ENCODE measurements at places on chromosomes 11 and 22.

DNA sequence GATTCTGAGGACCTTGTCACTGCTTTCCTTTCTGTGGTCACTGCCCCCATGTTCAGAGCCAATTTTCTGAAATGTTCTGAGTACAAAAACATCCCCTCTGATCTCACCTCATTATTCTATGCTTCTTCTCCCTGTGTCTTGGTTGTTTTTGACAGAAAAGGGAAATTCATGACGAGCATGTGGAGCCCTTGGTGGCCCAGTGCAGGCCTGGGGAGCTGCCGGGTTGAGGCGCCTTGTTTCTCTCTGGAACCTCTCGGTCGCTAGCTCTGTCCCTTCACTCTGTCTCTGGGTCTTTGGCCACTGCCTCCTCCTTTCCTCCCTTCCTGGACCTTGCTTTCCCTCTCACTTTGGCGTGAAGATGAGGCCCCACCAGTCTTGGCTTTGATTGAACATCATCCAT lies 63.0 kb upstream of the THY1 start:
- no peak overlapping the region for H3K27ac ChIP-seq
- no peak for DNase-seq
- H3K27me3 ChIP-seq, result no peaks in the 10 kb centered on the region

- H3K27ac ChIP-seq, result no peak overlapping the region
- H3K4me1 ChIP-seq, result peaks cover 2% of the 10 kb centered on the region
- DNase-seq, result no peak
- no peaks in the 10 kb centered on the region for H3K27me3 ChIP-seq
Observed at GRCh38 chr11:117862019-117862725, 14.3 kb downstream of the FXYD6 start.

DNA sequence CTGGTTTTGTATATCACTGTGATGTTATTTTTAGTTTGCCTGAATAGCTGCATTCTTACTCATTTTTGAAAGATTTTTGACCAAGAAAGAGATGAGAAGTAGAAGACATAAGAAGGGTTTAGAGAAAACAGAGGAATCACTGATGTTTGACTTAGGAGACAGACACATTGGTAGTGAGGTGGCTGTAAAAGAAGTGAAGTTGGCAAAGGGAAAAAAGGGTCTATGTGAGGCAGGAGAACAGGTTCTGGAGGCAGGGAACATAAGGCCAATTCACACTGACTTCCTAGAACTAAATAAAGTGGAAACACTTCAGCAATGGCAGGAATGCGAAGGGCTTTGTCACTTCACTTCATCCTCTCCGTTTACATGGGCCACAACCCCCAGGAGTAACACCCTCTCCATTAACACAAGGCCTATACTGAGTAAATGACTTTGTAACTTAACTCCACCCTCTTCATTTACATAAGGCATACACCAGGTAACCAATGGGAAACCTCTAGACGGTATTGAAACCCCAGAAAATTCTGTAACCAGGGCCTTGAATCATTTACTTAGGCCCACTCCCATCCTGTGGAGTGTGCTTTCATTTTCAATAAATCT lies 36.5 kb downstream of the CTSC start:
- DNase-seq, result peak; percentile 92
- H3K4me3 ChIP-seq, result no peak overlapping the region
- no peaks in the 10 kb centered on the region for H3K4me1 ChIP-seq
- no peaks in the 10 kb centered on the region for H3K27me3 ChIP-seq
- no peak overlapping the region for H3K27ac ChIP-seq

- H3K27me3 ChIP-seq, result peaks cover 20% of the 10 kb centered on the region
- DNase-seq, result no peak
- H3K4me3 ChIP-seq, result no peak overlapping the region
- H3K4me1 ChIP-seq, result no peaks in the 10 kb centered on the region
Observed at GRCh38 chr11:635945-636510, 1.0 kb upstream of the DRD4 start.

DNA sequence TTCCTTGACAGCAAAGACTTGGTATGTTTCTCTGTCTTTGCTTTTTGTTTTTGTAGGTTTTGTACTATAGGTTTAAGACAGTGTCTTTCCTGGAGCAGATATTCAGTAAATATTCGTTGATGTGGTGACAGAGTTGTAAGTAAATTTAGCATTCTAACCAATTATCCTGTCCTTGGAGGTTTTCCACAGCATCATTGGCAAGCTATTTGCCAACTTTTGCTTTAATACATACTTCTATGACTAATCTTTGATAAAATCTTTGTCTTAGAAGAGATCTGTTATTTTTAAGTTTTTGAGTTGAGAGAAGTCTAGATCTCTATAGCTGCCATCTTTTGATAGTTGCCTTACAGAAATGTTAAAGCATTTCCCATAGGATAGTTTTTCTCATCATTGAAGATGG lies 3.8 kb downstream of the USP47 start:
- peaks cover 7% of the 10 kb centered on the region for H3K4me1 ChIP-seq
- H3K27me3 ChIP-seq, result no peaks in the 10 kb centered on the region
- no peaks in the 10 kb centered on the region for H3K36me3 ChIP-seq
- H3K4me3 ChIP-seq, result no peak overlapping the region
- DNase-seq, result no peak
